ENCODE measurements at places on chromosomes 3 and 15.

- peak; percentile 20 for DNase-seq
These were observed 6.6 kb upstream of the ADGRG7 start for GRCh38 chr3:100602506-100603444.

DNA sequence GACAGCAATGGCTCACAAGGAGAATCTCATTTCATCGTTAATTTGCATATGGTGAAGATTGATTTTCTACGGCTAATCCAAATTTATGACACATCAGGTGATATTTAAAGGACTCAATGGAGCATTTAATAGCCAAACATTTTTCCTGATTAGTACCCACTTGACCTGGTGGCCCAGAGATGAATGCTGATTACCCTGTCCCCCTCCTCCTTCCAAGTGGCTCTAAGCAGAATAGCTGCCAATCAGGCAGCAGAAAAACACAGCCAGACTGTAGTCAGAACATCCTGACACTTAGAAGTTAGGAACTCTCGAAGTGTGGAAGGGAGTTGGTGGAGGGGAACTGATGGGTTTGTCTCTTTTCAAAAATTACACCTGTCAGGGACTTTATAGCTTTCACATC, 302.5 kb downstream of the ZNF621 start:
- DNase-seq = no peak

DNA sequence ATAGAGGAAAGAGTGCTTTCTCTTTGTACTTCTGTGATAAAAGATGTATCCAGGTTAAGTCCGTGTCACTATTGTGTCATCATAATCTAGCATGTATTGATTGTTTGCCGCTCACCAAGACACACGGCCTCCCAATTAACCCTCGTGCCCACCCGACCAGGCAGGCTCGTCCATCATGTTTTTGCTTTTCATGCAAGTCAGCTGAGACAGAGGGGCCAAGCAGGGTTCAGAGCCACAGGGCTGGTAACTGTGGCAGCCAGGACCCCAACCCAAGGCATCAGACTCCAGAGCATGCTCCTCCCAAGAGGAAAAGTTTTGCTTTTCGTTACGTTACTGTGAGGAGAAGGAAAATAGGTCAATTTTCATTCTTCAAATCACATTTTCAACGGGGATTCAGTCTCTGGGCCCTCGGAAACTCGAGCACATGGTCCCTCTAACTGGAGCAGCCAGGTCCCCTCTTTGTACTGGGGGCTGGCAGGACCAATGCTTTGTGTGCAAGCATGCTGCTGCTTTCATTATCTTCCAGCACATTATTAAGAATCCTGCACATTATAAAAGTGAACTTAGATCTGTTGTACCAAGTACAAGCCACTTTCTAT, 161.1 kb upstream of the TOPAZ1 start:
- DNase-seq = no peak

DNA sequence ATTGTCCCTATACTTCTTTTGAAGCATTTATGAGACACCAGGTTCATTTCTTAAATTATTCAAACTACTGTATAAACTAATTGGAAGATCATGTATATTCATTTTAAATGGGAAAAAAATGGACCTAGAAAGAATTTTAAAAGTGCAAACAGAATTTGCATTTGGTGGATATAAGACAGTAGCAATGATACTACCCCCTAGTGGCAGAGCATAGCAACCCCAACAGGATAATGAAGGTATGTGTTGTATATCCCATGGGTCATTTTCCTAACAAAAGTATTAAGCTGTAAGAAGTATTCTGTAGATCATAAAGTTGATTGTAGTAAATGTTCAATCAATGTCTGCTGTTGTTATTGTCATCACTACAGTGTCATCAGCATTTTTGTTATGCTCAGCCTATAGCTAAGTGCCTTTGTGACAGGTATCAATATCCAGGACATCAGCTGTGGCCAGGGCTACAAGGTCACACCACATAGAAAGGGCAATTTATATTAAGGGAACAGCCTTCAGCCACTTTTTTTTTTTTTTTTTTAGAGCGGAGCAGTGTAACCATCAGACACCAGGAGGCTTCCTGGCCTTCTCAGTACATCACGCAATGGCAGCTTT, 175.8 kb downstream of the FOXB1 start:
- DNase-seq = peak; percentile 50

GRCh38 chr3:190058521-190059241, 62.0 kb downstream of the P3H2 start:
- peak; percentile 60 for DNase-seq

- no peak for DNase-seq
These were observed 12.6 kb upstream of the APH1B start for GRCh38 chr15:63264688-63265293.

DNA sequence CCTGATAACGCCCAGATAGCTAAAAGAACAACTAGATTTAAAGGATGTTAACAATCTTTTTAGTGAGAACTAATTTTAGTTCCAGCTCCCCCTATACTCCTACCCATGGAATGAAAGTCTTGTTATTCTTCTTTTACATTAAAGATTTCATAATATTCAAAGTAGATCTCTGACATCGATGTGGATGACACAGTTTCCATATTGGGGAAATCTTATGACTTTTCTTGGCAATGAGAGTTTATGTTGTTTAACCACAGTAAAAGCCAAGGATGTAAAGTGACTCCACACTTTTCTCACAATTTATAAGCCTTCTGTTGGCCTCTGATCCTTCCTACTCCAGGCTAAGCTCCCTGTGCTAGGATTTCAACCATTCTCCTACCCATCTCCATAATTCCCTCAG, 332.6 kb upstream of the KCNMB2 start:
- DNase-seq = peak; percentile 60

DNA sequence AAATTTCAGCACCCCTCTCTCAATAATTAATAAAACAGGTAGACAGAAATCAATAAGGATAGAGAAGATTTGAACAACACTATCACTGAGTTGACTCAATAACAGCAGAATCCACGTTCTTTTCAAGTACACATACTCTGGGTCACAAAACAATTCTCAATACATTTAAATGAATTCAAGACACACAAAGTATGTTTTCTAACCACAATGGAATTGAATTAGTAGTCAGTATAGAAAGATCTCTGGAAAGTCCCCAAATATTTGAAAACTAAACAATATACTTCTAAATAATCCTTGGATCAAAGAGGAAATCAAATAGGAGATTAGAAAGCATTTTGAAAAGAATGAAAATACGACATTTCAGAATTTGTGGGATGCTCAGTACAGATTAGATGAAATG, 40.0 kb downstream of the TKT start:
- DNase-seq = no peak

DNA sequence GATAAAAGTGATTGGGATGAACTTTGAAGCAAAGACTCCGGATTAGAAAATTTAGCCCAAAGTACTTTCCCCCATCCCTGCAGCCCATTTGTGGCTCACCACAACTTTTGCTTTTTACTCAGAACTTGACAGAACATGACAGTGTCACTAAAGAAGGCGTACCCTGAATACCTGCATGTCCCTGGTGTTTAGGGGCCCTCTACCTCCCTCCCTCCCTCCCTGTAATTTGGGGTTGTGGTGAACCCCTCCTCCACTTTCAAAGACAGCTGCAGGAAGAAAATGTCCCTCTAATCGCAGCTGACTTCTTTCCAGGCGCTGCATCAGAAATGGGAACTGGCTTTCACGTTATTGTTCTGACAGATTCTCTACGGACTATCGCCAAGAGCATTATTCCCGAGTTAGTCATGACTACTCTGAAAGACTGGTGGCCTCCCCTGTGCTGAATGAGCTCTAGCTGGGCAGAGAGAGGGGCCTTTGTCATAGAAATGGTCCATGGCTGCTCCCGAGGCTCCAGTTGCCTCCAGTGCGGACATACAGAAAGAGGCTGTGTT, 93.2 kb upstream of the ARHGEF3 start:
- DNase-seq = peak; percentile 63

GRCh38 chr3:133901847-133902246, 6.2 kb upstream of the RAB6B start:
- DNase-seq = no peak
